ENCODE measurements at places on chromosomes 11 and 22.
A peak's percentile ranks its signal among the peaks of the same experiment; 100 is the strongest.

- no peak for DNase-seq
Observed at GRCh38 chr11:126140926-126141280, 70.5 kb downstream of the RPUSD4 start.

DNA sequence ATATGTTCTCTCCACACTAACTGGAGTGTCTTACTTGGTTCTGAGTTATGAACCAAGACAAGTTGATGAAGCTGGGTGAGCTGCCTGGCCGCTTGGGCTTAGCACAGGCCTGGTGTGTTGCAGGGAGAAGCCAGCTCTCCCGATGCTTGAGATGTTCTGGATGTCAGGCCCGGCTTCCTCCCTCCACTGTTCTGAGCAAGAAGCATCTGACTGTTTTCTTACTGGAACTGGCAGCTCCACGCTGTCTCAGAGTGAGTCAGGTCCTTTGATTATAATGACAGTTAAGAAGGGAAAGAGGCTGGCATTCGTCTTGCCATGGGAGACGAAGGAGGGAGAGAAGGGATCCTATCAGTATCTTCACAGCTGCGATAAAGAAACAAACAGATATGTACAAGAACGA is 46.5 kb upstream of the CRTAM start:
- DNase-seq, result no peak

DNA sequence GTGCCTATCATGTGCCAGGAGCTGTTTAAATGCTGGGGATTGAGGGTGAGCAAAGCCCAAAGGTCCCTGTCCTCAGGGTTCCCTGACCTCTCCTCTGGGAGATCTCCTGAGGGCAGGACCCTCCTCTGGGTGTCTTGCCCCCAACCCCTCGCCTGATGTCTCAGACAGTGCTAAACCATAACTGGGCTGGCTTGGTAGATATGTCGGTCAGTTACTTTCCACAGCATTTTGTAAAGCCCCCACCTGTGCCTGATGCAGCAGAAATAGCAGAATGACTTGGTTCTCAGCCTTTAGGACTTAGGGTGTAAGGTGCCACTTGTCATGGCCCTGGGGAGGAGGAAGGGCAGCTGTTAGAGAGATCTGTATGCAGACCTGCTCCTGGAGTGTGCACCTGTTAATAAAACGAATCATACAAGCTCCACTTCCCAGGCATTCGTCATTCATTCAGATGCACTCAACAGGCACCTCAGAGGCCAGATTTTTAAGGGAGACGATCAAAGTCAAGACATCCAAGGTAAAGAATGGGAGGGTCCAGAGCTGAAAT is 88.1 kb downstream of the TP53I11 start:
- no peak for DNase-seq

- no peak for DNase-seq
Observed at GRCh38 chr11:126561327-126561893, 205.9 kb downstream of the ST3GAL4 start.

- no peak for DNase-seq
Observed at GRCh38 chr22:49332691-49333090, 495.0 kb downstream of the BRD1 start.

DNA sequence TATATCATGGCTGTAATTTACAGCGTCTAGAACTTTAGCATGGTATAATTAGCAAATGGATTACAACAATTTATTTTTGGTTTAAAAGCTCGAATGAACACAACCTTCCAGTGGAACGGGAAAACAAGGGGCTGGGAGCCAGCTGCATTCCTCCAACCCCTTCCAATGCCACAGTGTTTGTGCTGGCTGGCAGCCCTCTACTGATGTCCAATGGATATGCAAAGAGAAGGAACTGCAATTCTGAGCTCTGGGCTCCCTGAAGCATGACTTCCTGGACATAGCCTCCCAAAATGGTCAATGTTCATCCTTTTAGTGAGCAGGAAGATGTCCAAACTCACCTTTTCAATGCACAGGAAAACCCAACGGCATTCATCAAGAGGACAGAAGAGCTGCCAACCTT is 288.3 kb downstream of the TENM4 start:
- DNase-seq, result no peak

DNA sequence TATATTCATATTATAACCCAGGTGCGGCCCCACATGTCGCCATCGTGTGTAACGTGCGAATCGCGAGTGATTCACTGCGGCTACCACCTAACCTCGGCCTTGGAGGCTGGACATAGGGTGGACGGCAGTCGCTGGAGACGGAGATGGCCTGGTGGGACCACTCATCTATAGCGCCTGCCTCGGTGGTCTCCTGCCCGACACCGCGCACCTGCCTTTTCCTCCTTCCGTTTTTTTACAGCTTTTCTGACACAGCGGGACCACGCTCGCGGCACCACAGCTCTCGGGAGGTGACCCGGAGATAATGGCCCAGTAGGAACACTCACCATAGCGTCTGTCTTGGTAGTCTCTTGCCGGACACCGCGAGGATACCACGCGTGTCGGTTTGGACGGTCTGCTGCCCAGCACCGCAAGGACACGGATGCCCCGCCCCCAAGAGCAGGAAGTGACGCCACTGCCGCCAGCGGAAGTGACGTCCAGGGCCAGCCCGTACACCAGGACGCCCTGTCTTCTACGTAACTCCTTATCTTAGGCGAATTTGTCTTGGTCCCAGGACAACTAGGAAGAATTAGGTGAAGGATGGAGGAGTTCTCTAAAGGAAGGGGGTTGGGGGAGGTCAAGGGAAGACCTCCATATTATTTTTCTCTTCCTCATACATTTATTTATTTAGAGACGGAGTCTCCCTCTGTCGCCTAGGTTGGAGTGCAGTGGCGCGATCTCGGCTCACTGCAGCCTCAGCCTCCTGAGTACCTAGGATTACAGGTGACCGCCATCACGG is 6.4 kb downstream of the SNU13 start:
- peak; percentile 34 for DNase-seq

DNA sequence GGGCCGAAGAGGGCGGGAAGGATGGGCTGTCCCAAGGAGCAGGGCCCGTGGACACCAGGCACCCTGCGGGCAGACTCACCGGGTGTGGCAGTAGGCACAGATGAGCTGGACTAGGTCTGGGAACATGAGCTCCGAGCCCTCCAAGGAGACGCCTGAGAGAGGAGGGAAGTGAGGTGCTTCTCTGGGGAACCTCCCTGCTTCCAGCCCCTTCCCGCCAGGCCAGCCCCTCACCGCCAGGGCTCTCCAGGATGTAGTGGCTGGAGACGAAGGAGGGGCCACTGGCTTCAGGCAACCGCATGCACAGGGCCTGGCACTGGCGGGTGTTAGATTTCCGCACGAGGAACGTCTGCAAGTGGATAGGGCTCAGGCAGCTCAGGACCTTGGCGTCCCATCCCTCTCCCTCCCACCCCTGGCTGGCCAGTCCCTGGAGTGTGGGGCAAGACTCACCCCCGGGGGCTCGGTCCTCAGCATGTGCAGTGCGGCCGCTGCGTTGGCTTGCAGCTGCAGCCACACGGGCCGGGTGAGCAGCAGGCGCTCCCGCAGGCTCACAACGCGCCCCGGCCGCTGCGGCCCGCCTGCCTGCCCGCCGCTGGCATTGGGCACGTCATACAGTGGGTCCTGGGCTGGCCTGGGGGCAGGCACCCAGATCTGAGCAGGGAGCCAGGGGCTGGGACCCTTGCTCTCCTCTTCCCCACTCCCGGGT is 552 bp downstream of the RIN1 start:
- DNase-seq, result no peak

GRCh38 chr22:20243537-20244249 is 24.4 kb downstream of the RTN4R start:
- peak; percentile 16 for DNase-seq

GRCh38 chr11:79209540-79210266 is 231.1 kb downstream of the TENM4 start:
- DNase-seq, result no peak

GRCh38 chr11:88411265-88411664 is 73.7 kb upstream of the CTSC start:
- DNase-seq, result peak; percentile 75

DNA sequence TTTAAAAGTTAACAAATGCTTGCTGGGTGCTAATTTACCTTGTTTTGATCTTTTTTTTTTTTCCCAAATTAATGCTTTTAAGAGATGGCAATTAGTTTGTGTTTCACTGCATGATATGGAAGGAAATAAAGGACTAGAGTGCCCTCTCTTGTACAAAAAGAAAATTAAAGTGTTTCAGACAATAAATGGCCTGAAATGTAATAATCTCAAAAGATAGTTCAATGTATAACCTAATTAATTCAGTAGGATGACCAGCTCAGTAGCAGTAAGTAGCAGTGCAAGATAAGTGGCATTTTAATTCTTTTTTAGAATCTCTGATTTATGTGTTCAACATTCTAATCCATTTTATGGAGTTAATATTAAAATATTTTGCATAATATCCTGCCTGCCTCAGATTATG is 39.9 kb upstream of the MYO18B start:
- DNase-seq, result no peak

DNA sequence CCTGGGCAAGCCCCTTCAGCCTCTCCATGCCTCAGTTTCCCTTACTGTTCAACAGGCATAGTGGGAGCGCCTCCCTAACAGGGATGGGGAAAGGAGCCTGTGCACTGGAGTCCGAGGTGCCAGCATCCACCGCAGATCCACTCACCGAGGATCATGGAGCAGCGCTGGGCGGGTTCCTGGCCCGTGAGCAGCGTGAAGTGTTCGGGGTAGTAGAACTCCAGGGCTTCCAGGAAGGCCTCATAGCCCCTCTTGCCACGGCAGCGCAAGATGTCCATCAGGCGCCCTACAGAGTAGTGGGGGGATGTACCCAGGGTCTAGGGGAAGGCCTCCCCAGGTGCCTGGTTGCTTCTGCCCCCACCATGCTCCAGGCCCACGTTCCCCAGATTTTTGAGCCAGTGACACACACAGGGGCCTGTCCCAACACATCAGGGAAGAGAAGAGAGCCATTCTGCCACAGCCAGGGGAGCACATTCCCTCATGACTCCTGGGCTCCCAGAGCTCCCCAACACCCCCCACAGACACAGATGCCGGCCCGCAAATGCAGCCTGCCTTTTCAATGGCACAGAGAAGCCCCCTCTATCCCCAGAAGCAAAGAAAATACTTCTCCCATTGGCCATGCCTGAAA is 1.3 kb downstream of the CARD10 start:
- DNase-seq, result no peak

DNA sequence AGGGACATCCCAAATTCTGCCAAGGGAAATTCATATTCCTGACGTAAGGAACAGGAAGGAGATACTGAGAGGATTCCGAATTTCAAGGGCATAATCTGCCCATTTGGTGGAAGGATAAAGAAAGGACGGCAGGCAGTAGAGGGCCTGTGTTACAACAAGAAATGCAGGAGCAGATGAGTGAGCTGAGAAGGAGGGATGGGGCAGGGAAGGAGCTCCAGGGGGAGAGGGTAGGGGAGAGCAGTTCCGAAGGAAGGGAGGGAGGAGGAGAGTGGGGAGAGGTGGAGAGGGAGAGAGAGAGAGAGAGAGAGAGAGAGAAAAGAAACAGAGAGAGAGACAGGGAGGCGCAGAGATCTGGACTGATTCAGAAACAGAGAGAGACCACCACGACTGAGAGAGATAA is 843 bp downstream of the OPCML start:
- DNase-seq, result no peak

DNA sequence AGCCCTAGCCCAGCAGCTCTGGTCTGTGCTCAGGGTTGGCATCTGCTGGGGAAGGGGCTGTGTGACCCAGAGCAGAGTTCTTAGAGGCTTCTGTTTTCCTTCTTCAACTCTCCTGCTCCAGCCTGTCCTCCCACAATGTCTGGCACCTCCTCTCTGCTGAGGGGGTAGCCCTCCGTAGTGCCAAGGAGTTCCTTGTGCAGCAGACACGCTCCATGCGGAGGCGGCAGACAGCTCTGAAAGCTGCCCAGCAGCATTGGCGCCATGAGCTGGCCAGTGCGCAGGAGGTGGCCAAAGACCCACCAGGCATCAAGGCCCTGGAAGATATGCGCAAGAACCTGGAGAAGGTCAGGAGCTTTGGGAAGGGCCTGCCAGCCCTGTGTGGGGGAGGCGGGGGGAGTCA is 69.3 kb downstream of the CEP164 start:
- no peak for DNase-seq

- no peak for DNase-seq
Observed at GRCh38 chr22:16967453-16968217, 40.4 kb downstream of the GAB4 start.

- DNase-seq, result no peak
Observed at GRCh38 chr22:42946546-42947198, 68.3 kb downstream of the PACSIN2 start.

GRCh38 chr11:103877221-103877620 is 159.2 kb upstream of the DDI1 start:
- DNase-seq, result no peak

- no peak for DNase-seq
Observed at GRCh38 chr11:1195682-1196515, 27.0 kb upstream of the MUC5B start.

DNA sequence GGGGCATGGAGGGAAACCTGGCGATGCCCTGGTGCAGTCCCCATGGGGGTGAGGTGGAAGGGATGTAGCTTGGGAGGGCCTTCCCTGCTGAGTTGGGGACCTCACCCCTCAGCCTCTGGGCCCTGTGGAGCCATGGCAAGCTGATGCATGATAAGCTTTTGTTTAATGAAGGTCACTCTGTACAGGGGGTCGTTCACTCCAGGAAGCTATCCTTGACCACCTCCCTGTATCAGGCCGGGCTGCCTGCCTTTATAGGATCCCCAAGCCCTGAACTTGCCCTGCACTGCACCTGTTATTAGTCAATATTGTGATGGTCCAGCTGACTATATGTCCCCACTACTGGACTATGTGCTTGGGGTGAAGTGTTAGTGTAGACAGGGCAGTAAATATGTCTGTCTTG is 49.7 kb upstream of the MYEOV start:
- DNase-seq, result no peak

- DNase-seq, result no peak
Observed at GRCh38 chr22:25757686-25758085, 15.7 kb downstream of the MYO18B start.

- no peak for DNase-seq
Observed at GRCh38 chr11:46240861-46241260, 36.6 kb upstream of the CREB3L1 start.

DNA sequence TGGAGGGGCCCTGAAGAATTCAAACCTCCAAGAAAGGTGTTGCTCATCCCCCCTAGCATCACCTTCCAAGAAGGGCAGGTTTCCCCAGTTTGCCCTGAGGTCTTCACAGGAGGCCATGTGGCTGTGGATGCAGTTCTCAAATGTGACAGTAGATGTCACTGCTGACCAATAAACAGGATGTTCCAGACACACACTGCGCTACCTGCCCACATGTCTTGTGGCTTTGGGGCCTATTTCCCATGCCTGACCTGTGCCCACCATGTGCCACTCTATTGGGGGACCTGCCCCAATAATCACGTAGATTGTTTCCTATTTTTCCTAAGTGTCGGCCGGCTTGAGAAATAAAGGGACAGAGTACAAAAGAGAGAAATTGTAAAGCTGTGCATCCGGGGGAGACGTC is 4.5 kb downstream of the GSTT2 start:
- DNase-seq, result no peak

DNA sequence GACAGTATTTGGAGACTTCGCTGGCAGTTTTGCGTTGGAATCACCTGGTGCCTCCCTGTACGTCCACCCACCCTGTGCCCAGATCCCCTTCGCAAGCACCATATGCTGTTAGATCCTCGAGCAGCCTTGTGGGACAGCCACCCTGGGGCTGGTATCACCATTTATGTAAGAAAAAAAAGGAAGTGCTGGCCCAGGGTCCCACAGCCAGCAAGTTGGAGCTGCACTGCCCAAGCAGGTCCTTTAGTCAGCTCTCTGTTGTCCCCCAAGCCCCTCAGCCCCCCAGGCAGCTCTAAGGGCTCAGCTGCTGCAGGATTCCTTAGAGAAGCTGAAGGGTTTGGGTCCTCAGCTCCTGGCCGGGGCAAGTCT is 80.3 kb downstream of the FBLN1 start:
- DNase-seq, result no peak

- DNase-seq, result no peak
Observed at GRCh38 chr22:46052331-46052771, 75.4 kb upstream of the WNT7B start.

GRCh38 chr11:31443802-31444201 is 65.6 kb downstream of the IMMP1L start:
- no peak for DNase-seq

Data from AG04449 (cell line).